ENCODE measurements at places on chromosomes 5 and 9.
A peak's percentile ranks its signal among the peaks of the same experiment; 100 is the strongest.

GRCh38 chr9:15332939-15333338 lies 25.9 kb upstream of the TTC39B start:
- DNase-seq: no peak

DNA sequence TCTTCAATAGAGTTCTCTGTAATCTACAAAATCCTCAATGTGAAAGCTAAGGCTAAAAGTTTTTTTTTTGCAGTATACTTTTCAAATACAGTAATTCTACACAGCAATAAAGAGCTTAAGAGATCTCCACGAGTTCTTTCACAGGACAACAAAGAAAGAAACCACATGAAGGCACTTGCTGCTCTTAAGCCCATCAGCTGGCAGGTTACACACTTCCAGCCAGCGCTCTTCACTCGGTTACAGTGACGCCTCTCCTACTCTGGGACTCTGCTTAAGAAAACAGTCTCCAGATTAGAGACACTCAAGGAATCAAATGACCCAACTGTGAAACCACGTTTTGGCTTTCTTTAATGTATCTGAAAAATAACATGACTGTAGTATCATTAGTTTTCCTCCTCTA lies 85.0 kb downstream of the ROR2 start:
- DNase-seq: no peak

DNA sequence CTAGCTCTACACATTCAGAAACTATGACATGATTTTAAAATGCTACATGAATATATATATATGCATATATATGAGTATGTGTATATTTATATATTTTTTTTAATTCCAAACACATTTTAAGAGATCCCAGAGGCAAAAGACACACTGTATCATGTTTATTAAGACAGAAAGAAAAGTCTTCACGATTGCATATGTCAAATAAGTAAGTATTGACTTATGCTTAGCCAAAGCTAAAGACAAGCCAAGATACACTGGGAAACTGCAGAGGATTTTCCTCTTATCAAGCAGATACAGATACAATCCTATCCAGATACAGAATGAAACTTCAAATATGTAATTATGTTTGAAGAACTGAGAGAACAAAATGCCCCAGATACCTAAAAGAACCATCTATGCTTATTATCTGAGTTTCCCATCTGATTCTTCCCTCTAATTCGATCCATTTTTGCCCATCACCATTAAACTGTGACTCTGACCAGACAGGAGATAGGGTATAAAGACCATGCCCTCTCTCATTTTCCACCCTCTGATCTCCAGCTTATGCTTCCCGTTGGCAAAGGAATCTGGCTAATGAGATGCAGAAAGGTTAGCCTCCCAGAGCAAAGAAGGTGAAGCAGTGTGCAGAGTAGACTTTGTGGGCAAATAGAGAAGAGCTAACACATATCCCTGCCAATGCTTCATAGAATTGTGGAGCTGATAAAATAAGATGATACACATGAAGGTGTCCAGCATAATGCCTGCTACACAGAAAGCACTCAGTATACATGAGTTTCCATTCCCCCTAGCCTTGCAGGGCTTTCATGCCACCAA lies 131.0 kb upstream of the TARS1 start:
- DNase-seq: no peak

DNA sequence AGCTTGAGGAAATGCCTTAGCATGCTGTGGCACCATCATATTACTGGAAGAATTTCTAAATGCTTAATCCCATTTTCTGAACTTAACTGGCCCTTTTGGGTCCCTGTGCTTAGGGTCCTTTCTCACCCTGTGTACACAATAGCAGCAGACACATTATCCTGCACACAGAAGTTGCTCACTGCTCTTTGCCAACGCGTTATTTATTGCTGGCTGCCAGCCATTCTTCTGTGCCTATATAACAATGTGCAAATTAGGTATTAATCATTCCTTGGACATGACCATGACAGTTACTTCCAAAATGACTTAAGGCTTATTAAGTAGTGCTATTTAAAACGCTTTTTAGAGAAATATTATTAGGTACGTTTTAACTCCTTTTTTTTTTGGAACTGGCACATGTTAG lies 134.7 kb downstream of the FBN2 start:
- DNase-seq: no peak

- no peak for DNase-seq
Measured at GRCh38 chr5:3809455-3809854, 213.8 kb downstream of the IRX1 start.

DNA sequence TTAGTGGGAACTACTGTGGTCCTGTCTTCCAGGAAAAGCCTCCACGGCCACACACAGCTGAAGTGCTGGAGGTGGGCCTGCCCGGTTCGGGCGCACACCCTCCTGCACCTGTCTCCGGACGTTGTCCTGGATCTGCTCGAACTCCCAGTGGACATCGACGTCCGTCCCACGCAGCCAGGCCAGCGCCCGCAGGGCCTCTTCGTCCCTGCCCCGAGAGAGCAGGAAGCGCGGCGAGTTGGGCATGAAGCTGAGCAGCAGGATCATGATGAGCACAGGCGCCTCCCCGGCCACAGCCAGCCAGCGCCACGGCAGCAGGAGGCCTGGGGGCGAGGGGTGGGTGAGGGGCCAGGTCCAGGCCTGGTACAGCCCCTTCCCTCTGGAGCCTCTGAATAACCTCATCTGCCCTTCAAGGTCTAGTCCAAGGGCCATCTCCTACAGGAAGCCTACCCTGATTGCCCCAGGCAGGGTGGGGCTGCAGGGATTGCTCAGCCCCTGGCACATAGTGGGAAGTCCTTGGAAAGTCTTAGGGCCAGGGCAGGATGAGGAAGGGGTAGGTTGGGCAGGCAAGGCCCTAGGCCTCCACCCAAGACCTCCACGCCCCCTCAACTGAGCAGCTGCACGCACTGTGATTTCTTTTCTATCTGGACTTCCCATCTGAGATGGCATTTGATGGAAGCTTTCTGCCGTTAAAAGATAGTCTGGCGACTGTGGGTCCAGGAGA lies 3.4 kb downstream of the SLC2A6 start:
- no peak for DNase-seq

DNA sequence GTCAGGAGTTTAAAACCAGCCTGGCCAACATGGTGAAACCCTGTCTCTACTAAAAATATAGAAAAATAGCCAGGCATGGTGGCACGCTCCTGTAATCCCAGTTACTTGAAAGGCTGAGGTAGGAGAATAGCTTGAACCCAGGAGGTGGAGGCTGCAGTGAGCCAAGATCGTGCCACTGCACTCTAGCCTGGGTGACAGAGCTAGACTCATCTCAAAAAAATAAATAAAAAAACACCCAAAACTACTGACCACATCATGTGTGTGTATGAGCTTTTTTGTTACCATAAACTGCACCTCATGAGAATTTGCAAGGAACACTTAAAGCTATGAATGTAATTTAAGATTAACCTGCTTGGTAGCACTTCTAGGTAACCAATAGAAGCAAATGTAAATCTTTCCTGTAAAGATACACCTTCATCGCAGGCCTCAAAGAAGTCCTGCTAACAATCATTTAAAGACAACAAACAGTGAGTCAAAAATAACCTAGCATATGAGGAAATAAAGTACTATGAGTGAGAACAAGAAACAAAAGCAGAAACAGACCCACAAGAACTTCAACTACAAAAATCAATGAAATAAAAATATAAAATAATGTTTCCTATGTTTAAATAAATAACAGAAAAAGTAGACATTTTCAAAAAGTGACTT lies 13.0 kb downstream of the SLC38A9 start:
- DNase-seq: no peak

GRCh38 chr5:180389252-180390101 lies 36.3 kb upstream of the GFPT2 start:
- DNase-seq: no peak

- DNase-seq: no peak
Measured at GRCh38 chr9:120583958-120584369, 4.0 kb upstream of the CDK5RAP2 start.

DNA sequence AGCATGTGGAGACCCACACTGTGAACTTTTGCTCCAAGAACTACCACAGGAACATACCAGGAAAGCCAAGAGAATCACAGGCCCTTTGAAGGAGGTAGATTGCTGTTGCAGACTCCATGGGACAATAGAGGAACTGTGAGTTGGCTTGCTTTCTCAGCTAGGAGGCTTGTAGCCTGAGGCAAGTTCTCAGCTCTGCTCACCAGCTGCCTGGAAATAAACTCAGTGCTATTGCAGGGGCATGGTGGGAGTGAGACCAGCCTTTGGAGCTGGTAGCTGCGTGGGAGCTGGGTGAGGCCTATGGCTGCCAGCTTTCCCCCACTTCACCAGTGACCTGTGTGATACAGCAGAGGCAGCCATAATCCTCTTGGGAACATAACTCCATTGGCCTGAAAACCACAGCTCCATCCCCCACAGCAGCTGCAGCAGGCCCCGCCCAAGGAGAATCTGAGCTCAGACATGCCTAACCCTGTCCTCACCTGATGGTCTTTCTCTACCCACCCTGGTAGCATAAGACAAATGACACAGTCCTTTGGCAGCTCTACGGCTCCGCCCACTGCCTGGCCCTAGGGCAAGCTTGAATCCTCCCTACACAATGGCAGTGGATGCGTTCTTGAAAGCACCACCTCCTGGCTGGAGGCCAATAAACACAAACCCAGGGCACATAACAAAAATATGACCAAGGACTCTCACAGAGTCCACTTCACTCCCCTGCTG lies 389.5 kb downstream of the KIF4B start:
- no peak for DNase-seq

DNA sequence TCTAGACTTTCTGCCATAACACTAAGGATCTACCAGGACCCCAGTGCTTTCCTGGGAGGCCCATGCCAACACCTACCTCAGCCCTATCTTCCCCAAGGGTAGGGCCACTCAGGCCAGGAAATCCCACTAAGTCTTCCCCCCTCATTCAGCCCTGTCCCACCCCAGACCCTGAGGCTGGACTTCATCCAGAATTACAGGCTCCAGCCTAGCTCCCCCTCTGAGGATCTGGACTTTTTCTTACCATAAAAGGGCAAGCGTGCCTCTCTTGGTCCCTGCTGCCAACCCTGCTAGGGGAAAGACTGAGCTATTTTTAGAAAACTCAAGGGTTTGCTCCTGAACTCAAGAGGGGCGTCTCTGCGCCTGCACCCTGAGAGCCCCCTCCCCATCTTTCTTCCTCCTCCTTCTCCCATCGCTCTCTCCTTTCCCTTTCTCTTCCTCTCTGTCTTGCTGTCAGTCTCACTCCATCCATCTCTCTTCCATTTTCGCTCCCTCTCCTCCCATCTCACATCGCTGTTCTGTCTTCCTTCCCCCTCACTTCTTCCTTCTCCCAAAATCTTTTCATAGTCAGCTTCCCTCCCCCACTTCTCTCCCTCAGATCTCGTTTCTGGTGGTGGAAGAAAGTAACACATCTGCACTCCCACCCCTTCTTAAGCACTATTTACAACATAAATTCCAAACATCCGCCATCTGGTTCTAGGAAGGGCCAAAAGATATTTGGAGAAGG lies 38.1 kb upstream of the IL17B start:
- no peak for DNase-seq

DNA sequence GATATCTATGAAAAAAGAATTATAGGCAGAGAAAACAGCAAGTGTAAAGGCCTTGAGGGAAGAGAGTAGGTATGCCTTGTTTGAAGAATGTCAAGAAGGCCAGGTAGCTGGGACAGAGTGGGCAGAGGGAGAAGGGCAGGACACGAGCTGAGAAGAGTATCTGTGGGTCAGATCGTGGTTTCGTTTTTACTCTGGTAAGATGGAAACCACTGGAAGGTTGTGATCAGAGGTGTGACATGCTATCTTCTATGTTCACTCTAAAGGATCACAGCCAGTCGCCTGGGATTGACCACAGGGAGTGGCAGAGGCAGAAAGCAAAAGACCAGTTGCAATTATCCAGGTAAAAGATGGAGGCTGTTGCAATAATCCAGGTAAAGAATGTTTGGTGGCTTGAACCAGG lies 12.6 kb upstream of the ARHGAP26 start:
- DNase-seq: no peak

GRCh38 chr5:112979723-112980122 lies 3.1 kb downstream of the DCP2 start:
- DNase-seq: no peak

DNA sequence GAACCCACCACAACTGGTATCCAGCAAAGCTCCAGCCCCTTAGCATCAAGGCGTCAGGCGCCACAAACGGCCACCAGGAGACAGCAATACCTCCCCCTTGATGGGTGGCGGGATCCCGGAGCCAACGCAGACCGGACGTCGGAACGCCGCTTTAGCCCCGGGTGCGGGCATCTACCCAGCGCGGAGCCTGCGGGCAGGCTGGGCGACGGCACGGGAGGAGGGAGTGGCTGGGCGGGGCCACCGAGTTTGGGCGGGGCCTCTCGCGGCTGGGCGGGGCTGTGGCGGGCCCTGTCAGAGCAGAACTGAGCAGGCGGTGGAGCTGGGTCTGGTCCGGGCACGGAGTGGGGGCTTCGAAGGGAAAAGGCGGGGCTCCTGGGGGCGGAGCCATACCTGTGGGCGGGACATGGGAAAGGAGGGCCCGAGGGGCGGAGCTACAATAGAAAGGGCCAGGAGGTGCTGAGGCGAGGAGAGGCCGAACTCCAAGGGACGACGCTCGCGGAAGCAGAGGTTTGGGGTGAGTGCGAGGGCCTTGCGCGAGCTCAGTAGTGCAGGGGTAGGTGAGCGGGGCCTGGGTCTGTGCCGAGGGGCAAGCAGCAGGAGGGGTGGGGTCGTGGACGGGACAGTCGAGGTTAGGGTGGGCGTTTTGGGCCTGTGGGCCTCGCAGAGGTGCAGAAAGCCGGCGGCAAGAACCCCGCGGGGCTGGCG lies 40.2 kb upstream of the GARNL3 start:
- peak; percentile 84 for DNase-seq

- DNase-seq: no peak
Measured at GRCh38 chr5:168903061-168903460, 323.9 kb upstream of the PANK3 start.

- DNase-seq: no peak
Measured at GRCh38 chr5:135830876-135831275, 3.6 kb upstream of the SLC25A48 start.

DNA sequence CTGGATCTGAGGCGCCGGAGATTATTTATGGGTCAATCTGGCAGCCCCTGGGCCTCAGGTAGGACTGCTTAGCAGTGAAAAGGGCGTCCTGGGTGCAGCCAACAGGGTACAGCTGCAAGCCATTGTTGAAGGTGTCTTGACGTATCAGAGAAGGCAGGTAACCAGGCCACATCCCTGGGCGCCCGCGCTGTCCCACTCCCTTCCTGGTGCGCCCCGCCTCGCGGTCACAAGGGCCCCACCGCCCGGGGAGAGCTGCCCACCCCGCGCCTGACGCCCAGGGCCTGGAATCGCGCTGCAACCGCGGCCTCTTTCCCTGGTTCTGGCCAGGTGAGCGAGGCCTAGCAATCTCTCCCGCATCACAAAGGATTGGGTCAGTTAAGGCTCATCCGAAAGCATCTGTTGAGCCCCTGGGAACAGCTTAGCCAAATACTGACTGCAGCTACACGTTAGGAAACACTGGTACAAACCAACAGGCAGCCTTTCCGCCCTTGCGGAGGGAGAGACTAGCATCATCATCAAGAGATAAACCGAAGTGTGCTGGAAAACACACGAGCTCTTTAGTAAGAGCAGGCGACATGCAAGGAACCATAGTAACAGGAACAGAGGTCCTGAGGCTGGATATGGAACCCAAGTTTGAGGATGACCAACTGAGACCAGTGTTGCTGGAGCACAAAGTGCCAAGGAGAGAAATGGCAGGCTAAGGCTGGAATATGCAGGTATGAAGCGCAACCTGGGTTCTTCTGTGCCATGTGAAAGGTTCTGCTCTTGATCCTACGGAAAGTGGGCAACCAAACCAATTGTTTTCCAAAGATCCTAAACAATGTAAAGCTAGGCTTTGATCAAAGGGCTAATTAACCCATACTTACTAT lies 3.6 kb downstream of the RPS23 start:
- no peak for DNase-seq
